Posterior vena cava (tissue), 2 donors: ENCODE measurements at places on chromosomes 11 and 22. TPM values are rescaled to one million over a fixed set of nuclear protein-coding genes. Genes with fewer than 3 reads are reported as not detected.

The CECR2 gene
- 0.56 TPM for total RNA-seq

The NXPE4 gene
- not detected for total RNA-seq

The MS4A15 gene
- total RNA-seq = not detected

The DEUP1 gene
- total RNA-seq = not detected

The APOL2 gene
- 50.5 TPM for total RNA-seq

The RAB3IL1 gene
- 26.7 TPM for total RNA-seq
